ENCODE measurements at places on chromosomes 1 and 21.
A peak's percentile ranks its signal among the peaks of the same experiment; 100 is the strongest.

GRCh38 chr1:98480271-98480670 lies 181.2 kb upstream of the SNX7 start:
- DNase-seq, result no peak

GRCh38 chr1:89884718-89885596 lies 64.1 kb downstream of the LRRC8D start:
- no peak for DNase-seq

DNA sequence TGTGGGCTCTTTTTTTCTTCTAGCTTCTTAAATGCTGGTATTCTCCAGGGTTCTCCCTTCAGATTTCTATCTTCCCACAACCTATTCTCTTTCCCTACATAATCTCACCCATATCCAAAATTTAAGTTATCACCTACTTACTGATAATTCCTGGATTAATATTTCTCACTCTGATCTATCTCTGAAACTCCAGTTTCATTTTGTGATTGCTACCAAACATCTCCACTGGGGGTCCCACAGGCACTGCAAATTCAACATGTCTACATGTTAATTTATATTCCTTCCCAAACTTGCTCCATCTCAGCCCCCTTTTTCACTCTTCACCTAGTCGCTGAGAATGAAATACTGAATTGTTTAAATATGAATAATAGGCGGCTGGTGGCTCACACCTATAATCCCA lies 9.9 kb upstream of the C1orf141 start:
- DNase-seq, result no peak

- DNase-seq, result no peak
Measured at GRCh38 chr1:202349206-202349928, 868 bp downstream of the PPP1R12B start.

- DNase-seq, result no peak
Measured at GRCh38 chr1:184785529-184785928, 30.9 kb upstream of the EDEM3 start.

GRCh38 chr1:108880850-108881249 lies 4.1 kb downstream of the GPSM2 start:
- no peak for DNase-seq

DNA sequence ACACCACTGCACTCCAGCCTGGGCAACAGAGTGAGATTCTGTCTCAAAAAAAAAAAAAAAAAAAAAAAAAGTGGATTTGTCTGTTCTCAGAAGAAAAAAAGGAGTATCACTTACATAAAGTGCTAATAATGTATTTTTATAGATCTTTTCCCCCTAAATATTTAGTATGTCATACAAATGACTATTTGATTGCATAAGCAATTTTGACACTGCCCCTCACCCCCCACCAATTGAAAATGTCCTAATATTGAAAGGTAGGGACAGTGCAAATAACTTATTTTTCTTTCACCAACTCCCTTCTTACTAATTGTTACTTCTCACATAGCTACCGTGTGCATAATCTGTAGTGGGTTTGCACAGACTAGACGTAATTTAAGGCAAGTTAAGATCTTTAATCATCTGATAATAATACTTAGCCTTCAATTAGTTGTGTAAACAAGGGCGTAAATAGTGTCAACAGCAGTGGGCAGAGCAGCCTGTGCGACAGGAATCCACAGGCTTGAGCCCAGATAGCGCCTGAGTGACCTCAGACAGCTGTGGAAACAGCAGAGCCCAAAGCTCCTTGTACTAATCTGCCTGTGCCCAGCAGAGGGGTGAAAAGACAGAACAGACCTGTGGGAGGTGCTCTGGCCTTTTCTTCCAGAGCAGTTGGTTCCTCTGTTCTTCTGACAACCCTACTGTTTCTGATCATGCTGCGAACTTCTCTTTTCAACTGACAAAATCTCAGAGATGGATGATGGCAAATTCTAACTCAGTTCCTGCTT lies 4.5 kb upstream of the IER5 start:
- DNase-seq, result peak; percentile 70

DNA sequence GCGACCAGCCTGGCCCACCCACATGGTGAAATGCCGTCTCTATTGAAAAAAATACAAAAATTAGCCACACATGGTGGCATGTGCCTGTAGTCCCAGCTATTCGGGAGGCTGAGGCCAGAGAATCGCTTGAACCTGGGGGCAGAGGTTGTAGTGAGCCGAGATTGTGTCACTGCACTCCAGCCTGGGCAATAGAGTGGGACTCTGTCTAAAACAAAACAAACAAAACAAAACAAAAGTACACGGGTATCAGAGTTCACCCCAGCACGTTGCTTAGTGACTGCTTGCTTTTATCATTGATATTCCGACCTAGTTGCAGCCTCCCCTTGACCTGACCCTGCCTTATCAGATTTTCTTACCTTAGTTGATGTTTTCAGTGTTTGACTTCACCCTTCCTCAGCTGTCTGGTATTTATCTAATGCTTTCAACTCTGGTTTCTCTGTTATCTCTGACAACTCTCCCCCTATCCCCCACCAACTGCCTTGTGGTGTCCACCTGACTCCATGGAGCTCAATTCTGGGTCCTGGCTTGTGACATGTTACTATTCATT lies 5.1 kb downstream of the TLCD4 start:
- no peak for DNase-seq

- DNase-seq, result no peak
Measured at GRCh38 chr1:51285055-51285454, 45.3 kb downstream of the TTC39A start.

DNA sequence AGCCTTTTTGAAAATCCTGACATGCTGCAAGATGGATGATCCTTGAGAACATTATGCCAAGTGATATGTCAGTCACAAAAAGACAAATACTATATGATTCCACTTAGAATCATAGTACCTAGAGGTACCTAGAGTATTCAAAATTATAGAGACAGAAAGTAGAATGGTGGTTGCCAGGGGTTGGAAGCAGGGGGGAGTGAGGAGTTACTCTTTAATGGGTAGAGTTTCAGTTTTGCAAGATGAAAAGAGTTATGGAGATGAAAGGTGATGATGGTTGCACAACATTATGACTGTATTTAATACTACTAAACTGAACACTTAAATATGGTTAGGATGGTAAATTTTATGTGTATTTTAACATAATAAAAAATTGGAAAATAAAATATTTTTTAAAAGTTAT lies 37.9 kb upstream of the PODN start:
- DNase-seq, result no peak

- DNase-seq, result no peak
Measured at GRCh38 chr21:27275294-27275927, 308.5 kb upstream of the ADAMTS5 start.

- DNase-seq, result no peak
Measured at GRCh38 chr1:62621907-62622306, 24.6 kb downstream of the ANGPTL3 start.
